ENCODE measurements at places on chromosomes 7 and 10. TPM values are rescaled to one million over a fixed set of nuclear protein-coding genes. Genes with fewer than 3 reads are reported as not detected.

GRCh38 chr7:24835643-24836042 lies 78.4 kb upstream of the GSDME start:
- no peak for DNase-seq

DNA sequence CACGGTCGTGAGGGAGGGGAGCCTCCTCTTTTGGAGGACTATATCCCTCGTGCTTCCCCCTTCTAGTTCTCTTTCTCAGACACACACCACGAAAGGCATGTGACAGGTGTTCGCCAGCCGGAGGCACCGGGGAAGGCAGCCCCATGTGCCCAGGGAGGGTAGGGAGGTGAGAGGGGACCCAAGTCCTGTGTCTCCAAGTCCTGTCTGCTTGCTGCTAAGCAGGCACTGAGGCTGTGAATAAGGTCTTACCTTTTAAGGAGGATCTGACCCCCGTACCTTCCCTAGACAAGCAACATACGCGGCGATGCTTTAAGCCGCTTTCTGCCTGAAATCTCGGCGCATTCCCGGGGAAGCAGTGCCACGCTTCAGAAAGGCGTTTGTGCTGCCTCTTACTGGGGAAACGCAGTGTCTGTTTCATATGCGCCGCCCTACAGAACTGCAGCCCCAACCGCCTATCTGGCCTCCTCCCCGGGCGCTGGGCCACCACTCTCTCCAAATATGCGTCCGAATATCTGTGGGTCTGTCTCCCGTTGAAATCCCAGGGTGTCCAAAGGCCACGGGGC lies 770 bp downstream of the PLXNA4 start:
- DNase-seq, result no peak

DNA sequence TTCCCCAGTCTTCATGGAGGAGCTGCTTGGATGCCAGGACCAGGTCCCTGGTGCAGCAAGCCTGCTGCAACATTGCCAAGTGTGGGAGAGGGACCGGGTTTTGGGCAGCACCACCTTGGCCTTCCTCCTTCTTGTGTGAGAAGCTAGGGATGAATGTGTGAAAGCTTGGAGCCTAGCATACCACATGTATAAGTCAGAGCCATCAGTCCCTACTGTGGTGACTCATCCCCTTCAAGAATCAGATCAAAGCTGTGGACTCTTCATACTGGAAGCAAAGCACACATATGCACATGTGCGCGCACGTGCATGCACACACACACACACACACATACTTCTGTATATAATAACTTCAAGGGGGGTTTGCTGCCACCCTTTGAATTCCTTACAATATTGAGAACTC lies 527.8 kb downstream of the LRMDA start:
- no peak for DNase-seq

DNA sequence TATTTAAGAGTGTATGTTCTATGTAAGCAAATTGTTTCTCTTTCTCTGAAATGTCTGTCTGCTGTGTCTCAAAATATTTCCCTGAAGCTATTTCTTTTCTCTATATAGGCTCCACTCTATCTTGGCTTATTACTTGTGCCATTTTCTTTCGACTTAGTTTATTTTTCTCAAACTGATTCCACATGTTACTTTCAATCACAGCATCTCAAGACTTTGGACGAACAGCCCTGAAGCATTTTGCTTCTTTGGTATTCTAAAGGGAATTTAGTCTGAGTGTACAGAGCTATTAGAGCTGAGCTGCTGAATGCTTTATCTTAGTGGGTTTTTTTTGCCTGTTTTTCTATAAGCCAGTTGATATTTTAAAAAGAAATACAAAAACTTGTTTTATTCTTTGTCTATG lies 95.7 kb downstream of the PLXDC2 start:
- DNase-seq, result no peak

The KLF14 gene
- 0.10 TPM for total RNA-seq

Data from activated B cell treated with CpG ODN at 0.5 μM for 24 hours (primary cell).